Suppressor macrophage treated with lipopolysaccharide for 1 hour (primary cell): ENCODE measurements at places on chromosomes 11 and 22.

DNA sequence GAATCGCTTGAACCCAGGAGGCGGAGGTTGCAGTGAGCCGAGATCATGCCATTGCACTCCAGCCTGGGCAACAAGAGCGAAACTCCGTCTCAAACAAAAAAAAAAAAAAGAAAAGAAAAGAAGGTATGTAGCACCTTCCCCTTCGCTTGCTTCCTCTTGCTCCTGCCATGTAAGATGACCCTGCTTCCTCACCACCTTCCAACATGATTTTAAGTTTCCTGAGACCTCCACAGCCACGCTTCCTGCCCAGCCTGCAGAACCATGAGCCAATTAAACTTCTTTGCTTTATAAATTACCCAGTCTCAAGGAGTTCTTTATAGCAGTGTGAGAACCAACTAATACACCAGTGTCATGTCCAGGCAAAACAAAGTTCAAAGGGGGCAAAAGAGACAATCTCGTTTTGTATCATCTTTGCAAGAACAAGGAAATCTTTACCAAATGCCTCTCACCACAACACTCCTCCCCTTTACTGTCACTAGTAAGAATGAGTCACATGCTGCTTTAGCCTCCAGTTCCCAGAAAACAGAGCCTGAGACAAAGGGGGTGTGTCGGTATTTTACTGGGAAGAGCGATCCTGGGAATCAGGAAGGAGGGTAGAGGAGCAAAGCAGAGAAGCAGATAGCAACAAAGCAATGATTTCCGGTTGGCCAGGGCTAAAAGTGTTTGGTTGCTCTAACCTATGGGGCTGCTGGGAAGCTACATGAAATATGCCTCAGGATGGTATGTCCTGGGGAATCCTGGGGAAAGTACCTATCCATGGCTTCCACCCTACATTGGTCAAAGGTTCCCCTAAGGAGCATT lies 10.5 kb upstream of the MCHR1 start:
- peak; percentile 75 for DNase-seq

DNA sequence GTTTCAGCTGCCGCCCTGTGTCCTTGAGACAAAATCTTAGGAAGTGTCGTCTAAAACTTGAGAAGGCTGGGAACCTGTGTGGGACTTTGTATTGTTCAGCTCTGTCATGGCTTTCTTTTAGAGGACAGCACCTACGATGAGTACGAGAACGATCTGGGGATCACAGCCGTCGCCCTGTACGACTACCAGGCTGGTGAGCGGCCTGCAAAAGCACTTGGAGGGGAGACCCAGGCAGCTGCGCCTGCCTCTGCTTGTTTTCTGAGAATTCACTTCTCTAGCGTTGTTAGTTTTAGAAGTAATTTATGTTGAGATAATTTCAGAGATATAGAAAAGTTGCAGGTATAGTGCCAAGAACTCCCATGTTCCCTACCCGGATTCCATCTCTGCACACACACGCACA lies 35.2 kb downstream of the CTTN start:
- DNase-seq = no peak

DNA sequence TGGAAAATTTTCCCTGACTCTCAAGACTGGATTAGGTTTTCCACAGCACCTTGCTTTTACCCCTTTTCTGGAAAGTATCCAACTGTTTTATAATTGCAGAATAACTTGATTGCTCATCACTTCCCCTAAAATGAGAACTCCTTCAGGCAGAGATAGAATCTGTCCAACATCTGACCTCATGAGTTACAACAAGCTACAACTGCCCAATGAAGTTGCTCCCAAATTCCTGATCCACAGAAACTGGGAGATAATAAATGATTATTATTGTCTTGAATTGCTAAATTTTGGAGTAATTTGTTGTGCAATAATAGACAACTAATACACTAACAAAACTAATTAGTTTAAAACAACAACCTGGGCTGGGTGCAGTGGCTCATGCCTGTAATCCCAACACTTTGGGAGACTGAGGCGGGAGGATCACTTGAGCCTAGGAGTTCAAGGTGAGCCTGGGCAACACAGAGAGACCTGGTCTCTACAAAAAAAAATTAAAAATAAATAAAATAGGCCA lies 10.0 kb upstream of the CCDC83 start:
- DNase-seq = peak; percentile 53

- no peak for DNase-seq
Measured at GRCh38 chr22:32904044-32904443, 102.5 kb downstream of the TIMP3 start.

DNA sequence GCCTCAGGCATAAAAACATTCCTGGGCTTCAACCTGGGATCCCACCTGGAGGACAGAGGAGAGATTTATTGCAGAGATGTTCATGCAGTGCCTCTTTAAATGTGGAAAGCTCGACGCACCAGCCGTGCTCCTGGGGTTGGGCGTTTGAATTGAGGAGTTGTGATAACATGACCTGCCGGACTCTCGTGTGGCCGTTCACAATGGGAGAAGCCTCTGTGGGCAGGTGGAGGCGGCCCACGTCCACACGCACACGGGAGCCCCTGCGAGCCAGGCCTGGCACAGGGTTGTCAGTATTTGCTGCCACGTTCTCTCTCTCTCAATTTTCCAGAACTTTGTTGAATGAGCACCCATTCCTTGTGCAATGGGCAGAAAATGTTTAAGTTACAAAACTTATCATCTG lies 58.3 kb upstream of the PPARA start:
- no peak for DNase-seq

GRCh38 chr11:58285483-58286040 lies 17.5 kb upstream of the OR10W1 start:
- DNase-seq = no peak

GRCh38 chr11:128451652-128452470 lies 135.5 kb downstream of the ETS1 start:
- DNase-seq = no peak

DNA sequence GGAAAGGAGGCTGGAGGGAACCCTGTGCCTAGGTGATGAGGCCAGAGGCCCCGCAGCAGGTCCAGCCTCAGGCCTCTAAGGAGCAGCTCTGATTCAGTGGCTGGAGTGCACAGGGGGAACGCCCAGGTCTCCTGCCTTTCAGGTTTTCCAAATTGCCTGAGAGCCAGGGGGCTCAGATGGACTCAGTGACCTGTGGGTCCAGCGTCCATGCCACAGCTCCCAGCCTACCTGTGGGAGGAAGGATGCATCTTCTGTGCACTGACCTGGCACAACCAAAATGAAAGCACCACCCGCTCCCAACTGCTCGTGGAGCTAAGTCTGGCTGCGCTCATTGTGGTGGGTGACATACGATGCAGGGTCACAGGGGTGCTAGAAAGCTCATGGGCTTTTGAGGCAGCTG lies 82.8 kb downstream of the FEZ1 start:
- no peak for DNase-seq

GRCh38 chr11:2219318-2220017 lies 47.9 kb upstream of the TH start:
- no peak for DNase-seq

GRCh38 chr11:86896441-86896841 lies 58.8 kb downstream of the FZD4 start:
- no peak for DNase-seq

DNA sequence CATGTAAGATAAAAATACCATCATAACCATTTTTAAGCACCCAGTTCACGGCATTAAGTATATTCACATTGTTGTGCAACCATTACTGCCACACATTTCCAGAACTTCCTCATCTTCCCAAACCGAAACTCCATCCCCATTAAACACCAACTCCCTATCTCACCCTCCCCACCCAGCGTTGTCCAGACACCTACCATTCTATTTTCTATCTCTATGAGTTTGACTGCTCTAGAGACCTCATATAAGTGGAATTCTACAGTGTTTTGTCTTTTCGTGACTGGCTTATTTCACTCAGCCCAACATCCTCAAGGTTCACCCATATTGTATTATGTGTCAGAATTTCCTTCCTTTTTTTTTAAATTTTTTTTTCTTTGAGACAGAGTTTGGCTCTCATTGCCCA lies 45.2 kb downstream of the PPFIA1 start:
- DNase-seq = peak; percentile 70
